ENCODE measurements at places on chromosomes 3 and 15.
A peak's percentile ranks its signal among the peaks of the same experiment; 100 is the strongest.

- no peak for DNase-seq
These were observed 105.6 kb downstream of the NFKBIZ start for GRCh38 chr3:101954936-101955335.

DNA sequence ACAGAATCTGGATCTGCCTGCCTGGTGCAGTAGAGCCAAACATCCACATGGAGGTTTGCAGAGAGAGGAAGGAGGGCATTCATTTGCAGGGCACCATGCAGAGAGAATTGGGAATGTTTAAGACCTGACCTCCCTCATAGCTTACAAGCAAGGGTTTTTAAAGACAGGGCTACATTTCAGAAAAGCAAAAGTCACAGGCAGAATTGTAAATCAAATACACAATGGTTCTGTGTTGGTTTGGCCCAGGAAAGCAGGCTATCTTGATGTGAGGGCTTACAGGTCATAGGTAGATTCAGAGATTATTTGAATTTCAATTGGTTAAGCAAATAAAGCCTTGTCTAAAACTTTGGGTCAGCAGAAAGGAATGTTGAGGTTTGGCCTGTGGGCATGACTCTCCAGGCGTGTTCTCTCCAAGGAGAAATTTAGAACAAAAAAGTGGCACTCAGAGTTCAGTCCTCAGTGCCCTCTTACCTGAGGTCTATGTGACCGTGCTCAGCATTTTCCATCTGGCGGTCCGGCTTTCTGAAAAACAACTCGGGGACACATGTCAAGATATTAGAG lies 91.5 kb downstream of the CD47 start:
- no peak for DNase-seq

DNA sequence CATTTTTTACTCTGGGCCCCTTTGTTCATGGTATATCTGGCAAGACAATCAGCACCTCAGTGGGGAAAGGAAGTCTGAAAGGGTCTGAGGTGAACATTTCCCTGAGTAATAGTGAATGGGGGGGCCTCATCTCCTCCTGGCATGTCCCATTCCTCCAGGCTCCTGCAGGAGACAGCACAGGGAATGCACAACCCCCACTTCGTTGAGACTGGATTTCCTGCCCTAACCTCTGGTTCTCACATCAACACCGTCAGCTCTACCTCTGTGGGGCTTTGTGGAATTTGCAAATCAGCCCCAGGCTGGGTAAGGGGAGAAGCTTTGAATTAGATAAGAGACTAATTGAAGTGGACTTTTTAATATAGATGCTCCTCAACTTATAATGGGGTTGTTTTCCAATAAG lies 168.3 kb upstream of the TRIM42 start:
- no peak for DNase-seq

- DNase-seq, result no peak
These were observed 267.7 kb upstream of the BCHE start for GRCh38 chr3:166104938-166105337.

GRCh38 chr15:63970621-63971426 lies 75.5 kb downstream of the DAPK2 start:
- peak; percentile 85 for DNase-seq

GRCh38 chr3:141812586-141812985 lies 49.4 kb downstream of the GRK7 start:
- DNase-seq, result no peak

GRCh38 chr15:44738340-44738984 lies 2.1 kb downstream of the TRIM69 start:
- DNase-seq, result no peak

DNA sequence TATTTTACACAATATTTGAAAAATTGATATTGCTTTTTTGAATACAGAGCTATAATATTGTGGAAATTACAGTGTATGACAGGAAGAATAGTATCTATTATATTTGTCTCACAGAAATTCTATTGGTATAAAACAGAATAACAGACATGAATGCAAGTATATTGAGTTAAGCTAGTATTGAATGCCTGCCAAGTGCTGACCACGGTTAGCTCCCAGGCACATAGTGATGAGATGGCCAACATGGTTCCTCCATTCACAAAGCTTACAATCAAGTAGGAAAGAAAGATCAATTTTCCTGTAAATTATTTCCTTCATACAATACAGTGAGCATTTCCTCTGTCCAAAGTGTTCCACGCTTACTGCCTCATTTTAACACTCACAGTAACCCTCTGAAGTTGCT lies 67.6 kb downstream of the TP63 start:
- no peak for DNase-seq

- no peak for DNase-seq
These were observed 114.1 kb upstream of the GALNT15 start for GRCh38 chr3:16060358-16060852.

DNA sequence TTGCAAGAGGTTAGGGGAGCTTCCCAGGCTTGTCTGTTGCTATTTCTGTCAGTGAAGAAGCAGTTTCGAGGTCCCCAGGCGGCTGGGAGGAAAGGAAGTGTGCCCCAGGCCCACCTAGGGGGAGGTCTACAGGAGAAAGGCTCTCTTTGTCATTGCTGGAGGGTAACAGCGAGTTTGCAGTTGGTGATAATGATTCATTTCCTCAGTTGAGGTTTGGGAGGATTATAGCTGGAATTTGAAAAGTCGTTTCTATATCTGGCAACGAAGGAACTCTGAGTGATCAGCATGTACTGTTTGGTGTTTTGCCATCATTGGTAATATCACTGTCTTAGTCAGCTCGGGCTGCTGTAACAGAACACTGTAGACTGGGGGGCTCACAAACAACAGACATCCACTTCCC lies 65.5 kb upstream of the UBE3A start:
- no peak for DNase-seq

DNA sequence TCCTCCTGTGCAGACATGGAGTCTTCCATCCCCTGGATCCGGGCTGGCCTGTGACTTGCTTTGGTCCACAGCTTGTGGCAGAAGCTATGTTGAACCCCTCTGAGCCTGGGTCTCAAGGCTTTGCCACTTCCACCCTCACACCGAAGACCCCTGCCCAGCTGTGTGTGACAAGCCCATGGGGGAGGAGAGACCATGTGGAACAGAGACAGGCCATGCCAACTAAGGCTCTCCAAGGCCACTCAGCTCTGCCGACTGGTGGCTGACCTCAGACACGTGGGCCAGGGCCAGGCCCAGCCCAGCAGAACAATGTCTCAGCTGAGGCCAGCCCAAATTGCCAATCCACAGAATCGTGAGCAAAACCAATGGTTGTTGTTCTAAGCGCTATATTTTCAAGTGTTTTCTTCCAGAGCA lies 16.4 kb upstream of the CFAP100 start:
- DNase-seq, result no peak

GRCh38 chr3:61896251-61896650 lies 334.9 kb downstream of the PTPRG start:
- DNase-seq, result no peak

DNA sequence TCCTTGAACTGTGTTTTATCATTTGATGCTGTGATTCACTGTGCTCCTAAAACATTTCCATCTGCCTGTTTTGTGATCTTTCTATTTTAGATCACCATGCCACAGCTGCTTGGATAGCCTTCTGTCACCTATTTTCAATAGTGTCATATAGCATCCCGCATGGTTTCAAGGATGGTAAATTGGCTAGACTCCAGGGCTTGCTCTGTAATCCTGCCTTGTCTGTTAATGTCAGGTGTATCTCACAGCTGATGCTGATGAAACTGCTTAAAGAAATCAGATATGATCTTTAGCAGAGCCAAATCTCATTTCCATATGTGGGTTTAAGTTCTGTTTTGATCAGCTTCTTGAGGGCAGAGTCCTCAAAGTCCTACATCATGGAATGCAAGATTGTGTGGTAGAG lies 182.2 kb downstream of the UBE2E2 start:
- DNase-seq, result no peak
